Kidney tubule cell (primary cell): ENCODE measurements at places on chromosomes 5 and 9.
A peak's percentile ranks its signal among the peaks of the same experiment; 100 is the strongest.

DNA sequence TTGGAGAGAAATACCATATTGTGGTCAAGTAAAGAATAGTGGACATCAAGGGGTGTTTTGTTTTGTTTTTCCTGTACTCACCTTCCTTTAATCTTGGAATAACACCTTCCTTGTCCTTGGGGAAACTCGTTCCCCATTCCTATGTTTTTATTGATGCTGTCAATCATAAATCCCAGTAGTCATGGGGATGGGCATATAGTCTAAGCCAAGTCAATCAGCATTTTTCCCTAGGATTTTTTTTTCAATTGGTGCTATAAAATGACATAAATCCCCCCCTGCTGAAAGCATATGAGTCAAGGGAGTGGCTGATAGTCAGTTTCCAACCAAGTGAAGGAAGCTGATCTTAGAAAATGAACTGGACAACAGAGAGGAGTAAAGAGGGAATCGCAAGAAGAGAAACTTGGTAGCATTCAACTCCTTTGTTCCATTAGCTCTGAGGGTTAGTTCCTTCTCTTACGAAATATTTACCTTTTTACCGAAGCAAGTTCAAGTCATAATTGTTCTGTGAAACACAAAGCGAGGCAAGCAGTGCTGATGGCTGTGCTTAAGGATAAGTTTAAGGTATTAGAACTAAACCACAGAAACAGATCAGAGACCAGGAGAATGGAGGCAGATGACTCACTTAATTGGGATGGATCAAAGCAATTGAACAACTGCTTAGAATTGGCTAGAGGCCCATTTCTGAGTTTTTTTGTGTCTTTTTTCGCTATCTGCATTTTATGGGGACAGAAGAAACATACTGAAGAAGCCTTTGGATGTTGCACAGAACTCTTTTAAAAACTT is 218.6 kb downstream of the SEMA6A start:
- no peak for DNase-seq

DNA sequence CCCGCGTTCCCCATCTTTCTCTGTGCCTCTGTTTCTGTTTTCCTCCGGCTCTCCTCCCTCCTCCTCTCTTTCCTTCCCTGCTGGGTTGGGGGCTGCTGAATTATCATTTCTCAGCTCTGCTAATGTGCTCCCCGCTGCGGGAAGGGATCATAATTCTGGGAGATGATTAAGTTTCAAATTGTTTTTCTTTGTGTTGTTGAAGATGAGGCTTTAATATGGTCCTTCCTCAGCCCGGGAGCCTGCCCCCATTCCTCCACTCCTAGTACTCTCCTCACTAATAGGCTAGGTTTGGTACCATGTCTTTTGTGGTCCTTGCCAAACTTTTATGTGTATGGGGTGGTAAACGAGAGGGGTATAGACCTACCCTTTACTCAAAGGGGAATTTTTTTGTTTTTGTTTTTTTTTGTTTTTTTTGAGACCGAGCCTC is 5.7 kb upstream of the PCDH1 start:
- DNase-seq, result no peak

DNA sequence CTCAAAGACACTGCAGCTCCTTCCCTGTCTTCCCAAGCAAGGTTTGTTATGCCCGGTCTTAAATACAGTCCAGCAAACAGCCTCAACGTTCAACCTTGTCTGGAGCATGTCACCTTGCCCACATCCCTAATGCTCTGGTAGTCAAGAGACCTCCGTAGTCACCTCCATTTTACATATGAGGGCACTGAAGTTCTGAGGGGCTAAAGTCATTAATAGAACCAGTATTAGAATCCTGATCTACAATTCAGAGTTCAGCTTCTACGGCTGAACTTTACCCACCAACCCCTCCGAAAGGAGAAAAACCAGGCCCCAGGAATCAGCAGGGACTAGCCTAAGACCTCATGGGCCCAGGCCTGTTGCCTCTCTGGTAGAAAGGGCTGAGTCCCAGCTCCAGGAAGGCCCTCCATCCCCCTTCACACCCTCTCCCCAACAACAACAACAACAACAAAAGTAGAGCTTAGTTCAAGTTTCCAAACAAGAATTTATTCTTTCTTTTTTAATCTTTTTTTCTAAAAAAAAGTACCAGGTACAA is 795 bp upstream of the STOML2 start:
- no peak for DNase-seq

DNA sequence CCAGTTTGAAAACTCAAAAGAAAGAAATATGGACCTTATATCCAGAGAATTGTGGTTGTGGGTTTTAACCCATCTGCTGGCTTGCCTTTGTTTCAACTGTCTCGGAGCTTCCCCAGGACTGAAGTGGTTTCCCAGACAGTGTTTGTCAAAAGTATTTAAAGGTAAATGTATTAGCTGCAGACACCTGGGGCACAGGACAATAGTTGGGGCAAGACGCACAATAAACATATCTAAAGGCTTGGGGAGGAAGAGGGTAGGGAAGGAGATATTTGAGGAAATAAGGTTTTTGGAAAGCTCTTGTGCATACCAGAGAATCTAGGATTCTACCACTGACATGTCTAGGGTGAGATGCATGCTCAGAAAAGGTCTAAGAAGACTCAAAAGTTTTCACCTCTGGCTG is 99.0 kb downstream of the ADAMTS2 start:
- no peak for DNase-seq

DNA sequence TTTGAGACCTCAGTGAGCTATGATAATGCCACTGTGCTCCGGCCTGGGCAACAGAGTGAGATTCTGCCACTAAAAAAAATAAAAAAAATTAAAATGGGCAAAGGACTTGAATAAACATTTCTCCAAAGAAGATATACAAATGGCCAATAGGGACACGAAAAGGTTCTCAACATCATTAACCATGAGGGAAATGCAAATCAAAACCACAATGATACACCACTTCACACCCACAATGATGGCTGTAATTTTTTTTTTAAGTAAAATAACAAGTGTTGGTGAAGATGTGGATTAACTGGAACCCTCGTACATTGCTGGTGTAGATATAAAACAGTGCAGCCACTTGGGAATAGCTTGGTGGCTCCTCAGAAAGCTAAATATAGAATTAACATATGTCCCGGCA is 68.0 kb downstream of the SIL1 start:
- no peak for DNase-seq

- DNase-seq, result peak; percentile 80
These were observed 343 bp downstream of the KIAA0825 start for GRCh38 chr5:94618029-94618492.

GRCh38 chr5:15425766-15426165 is 74.2 kb upstream of the FBXL7 start:
- peak; percentile 49 for DNase-seq

GRCh38 chr9:131361202-131361833 is 32.6 kb upstream of the PRRC2B start:
- DNase-seq, result peak; percentile 84

- peak; percentile 57 for DNase-seq
These were observed 27.4 kb upstream of the TXN start for GRCh38 chr9:110283751-110284150.

GRCh38 chr9:136700959-136701667 is 11.3 kb upstream of the DIPK1B start:
- peak; percentile 50 for DNase-seq

DNA sequence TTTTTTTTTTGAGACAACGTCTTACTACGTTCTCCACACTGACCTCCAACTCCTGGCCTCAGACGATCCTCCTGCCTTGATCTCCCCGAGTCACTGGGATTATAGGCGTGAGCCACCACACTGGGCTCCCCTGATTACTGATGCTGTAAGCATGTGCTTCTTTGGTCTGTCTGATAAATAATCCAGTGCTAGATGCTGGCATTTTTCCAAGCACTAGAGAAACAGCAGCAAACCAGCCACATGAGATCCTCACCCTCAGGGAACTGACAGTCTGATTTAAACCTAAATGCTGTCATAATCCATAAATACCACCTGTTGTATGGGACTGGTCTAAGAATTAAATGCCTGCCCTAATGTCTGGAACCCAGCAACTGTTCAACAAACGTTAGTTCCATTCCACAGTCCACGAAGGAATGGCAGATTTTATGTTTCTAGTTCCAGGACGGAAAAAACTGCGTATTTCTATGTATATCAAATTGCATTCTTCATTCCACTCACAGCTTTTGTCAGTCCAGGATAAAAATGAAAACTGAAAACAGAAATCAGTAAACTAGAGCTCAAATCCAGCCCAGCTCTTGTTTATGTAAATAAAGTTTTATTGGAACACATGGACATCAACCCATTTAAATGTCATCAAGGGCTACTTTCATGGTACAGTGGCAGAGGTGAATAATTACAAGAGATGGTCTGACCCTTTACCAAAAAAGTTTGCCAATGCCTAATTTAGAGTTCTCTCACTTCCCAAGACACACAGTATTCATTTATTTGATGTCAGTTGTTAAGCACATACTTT is 20.1 kb downstream of the SLC35D2 start:
- no peak for DNase-seq

DNA sequence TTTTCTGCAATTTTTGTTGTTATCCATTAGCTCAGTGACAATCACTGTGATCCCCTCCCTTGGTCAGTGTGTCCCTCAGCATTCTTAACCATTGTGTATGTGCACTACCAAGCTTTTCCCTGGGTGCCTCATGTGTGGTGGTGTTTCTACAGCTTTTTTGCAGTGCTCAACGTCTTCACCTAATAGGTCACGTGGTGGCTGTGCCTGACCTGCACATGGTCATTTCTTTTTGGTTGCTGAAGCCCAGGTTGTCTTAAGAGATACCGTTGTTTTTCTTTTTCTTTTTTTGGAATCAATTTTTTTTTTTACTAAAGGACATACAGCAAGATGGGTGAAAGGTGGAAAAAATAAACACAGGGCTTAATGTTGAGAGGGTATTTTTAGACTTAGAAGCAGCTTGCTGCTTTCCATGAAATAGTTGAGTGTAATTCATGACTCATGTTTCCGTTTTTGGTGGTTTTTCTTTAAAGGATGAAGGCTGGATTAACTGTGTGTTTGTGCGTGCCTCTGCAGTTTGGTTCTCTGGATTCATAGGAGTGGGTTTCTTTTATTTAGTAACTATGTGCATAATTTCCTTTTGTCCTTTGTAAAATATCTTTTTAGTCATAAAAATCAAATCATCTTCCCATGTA is 22.2 kb downstream of the SH3GL2 start:
- peak; percentile 35 for DNase-seq

GRCh38 chr5:95634081-95634480 is 12.5 kb upstream of the RFESD start:
- no peak for DNase-seq

DNA sequence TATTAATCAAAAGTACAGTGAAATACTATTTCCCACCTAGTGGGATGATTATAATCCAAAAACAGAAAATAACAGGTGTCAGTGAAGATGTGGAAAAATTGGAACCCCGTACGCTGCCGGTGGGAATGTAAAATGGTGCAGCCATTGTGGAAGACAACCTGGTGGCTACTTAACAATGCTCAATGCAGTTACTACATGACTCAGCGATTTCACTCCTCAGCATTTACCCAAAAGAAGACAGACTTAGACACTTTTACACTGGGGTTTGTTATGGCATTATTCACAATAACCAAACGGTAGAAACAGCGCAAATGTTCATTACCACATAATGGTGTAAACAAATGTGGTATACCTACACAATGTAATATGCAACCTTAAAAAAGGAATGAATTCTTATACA is 23.9 kb downstream of the SECISBP2 start:
- no peak for DNase-seq

DNA sequence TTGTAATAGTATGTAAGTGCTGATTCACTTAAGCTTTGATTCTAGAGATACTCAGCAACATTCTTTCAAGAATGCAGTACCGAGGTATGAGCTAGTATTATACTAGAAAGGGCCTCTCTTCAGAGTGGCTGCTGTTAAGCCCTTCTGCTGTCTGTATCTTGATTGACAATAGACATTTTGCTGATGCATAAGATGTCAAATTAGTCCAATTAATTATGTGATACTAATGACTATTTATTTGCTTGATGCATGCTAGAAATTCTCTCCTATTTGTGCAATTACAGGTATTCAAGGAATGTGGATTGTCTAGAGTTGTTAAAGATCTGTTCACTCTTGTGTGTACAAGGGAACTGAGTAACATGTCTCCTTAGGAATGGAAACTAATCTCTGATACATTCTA is 92.3 kb upstream of the PTGER4 start:
- peak; percentile 24 for DNase-seq

GRCh38 chr5:154653418-154653763 is 101.8 kb upstream of the LARP1 start:
- no peak for DNase-seq

DNA sequence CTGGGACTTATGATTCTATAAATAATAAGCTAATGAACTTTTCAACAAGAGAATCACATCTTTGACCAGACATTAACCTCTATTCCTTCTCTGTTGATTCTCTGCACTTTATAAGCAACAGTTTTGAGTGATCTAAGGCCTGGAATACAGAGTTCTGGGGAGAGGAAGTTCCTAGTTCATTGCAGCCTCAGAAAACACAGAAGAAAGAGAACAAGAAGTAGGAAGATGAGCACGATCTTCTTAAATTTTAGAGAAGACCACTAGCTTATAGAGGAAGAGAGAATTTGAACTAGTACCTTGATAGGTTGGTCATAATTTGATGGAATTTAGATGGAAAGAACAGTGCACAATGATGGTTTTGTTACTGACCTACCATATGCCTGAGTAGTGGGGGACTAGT is 8.5 kb upstream of the C9orf72 start:
- DNase-seq, result no peak

DNA sequence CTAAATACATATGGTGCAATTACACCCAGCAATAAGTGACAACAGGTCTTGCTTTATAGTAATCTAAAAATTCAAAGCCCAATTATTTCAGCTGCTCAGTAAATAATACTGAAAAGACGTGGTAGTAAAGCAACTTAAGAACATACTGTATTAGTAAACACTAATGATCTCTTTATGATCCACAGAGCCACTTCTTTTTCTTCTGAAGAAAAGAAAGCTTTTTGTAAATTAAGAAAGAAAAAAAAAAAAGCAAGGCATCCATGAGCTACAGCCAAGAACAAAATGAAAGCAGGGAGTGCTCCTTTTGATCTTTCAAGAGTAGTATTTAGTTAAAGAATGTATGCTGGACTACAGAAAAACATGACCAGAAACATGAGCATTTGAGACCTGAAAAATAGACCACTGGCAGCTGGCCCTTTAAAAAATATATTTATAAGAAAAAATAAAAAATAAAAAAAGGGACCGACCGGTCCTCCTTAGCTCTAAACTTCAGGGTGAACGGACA is 348.7 kb downstream of the GLIS3 start:
- no peak for DNase-seq

GRCh38 chr5:1655496-1656270 is 131.9 kb upstream of the LPCAT1 start:
- DNase-seq, result no peak

DNA sequence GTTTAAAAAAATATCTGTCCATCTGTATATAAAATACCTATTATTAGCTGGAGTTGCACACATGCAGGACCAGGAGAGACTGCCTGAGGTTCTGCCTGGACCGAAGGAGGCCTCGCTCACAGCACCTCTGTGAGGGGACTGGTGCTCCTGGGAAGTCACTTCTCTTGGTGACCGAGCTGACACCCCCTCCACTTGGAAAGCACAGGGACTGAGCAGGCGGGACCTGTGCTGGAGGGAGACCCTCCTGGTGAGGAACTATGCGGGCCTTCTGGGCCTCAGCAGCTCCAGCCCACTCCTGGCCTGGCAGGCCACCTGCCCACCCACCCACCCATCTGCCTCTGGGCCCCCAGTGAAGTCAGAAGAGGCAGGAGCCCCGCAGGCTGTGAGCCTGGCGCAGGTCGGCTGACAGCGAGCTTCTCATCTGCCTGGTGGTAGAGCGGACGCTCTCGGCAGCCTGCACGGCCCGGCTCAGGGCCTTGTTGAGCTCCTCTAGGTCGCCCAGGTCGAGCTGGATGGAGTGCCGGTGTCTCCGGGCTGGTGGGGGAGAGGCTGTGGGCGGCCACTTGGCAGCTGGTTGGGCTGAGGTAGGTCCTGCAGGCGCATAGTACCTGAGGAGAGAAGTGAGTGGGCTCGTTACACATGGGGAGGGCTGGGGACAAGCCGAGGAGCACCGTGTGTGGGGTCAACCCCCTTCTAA is 7.2 kb downstream of the ORM2 start:
- DNase-seq, result no peak
